ENCODE measurements at places on chromosomes 16 and 17.

DNA sequence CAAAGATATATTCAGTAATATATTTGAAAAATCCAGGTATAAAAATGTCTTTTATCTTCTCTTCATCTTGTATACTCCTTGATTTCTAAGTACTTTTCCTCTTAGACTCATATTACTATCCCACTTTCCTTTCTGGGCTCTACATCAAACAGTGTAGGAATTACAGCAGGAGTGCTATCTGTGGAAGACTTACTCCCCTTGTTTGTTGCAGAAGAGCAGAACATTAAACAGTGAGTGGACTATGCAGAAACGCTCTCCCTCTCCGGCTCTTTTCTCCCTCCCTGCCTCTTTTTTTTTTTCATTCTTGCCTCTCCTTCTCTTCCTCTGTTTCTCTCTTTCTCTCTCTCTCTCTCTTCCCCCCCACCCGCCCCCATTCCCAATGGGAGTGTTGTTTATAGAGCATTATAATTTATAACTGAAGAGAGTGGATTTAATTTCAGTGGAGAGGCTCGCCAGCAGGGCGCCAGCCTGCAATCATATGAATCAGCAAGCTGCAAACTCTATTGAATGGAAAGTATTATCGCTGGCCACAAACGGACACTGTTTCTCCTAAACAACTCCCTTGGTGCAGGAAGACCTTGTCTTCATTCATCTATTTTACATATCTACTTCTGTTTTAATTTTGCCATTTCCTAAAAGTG is 242.3 kb upstream of the TBX2 start:
- no peak for DNase-seq

DNA sequence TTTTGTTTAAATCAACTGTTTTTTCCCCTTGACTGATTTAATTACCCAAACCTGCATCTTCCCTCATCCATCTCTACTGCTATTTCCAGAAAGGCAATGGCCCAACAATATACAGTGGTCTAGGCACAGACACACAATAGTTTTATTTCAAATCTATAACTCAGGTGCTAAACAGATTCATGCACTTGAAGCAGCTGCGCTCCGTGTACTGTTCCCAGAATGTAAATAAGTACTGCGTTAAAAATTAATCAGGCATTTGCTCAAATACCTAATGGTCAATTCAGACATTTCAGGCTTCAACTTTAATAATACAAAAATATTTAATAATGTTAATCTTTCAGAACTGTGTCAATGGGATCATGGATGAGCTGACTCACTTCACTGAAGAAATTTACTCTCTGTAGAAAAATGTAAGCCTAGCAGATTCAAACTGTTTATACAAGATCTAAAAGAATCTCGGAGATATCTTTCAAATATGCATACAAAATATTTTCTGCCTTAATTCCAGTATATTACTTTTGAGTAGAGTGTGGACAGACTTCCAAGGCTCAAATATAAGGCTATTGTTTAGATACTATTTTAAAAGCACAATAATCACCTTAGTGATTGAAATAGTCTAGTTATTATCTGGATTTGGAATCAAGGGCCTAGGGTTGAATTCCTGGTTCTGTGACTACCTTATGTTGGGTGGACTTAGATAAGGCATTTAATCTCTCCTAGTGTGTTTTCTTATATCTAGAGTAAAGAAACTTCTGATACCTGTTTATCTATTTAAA is 97.4 kb upstream of the PSMD7 start:
- DNase-seq: no peak

DNA sequence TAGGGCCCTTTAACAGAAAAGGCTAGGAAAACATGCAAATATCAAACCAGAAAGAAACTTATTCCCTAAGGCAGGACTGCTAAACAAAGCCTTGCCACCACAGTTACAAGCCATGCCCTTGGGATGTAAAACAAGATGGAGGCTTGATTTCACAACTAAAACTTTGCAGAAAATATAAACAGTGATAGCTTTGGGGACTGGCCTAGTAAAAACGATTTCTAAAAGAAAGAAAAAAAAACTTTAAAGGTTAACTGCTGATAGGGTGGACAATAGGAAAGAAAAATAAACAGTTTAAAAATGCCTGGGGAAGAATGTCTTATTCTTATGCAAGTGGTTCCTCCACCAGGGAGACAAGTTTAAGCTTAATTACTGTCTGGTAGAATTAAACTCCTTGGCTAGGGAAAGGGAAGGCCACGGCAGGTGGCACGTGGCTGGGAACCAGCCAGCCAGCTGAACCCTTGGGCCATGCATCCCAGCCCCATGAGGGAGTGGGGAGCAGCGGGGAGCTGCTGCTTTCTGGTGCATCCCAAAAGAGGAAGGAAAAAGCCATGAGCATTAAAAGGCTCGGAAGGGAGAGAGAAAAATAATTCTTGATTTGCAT is 10.7 kb upstream of the TMC5 start:
- DNase-seq: no peak

- DNase-seq: no peak
Observed at GRCh38 chr17:2377659-2378058, 23.2 kb downstream of the MNT start.

DNA sequence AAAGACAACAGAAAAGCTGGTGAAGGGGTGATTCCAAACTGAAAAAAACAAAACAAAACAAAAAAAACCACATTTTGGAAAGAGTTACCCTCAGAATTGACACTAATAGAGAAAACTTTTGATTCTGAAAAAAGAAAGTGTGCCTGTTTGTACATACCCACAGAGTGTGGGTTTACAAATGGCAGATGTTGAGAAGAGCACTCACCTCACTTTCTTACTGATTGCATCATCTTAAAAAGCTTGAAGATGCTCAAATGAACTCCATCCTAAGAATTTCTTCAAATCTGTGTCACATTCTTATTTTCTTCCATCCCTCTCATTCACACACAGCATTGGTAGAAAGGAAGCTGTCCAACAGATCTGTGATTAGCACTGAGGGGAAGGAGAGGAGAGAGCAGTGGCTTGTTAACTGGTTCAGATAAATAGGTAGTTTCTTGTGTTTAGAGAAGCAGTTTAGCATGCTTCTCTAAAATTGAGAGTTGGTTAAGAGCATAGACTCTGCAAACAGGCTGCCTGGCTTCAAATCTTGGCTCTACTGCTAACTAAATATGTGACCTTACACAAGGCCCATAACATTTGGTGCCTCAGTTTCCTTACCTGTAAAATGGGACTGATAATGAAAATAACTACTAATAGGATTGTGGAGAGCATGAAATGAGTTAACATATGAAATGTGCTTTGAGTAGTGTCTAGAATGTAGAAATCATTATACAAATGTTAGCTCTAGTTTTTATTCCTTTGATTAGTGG is 6.9 kb downstream of the GNAO1 start:
- no peak for DNase-seq

DNA sequence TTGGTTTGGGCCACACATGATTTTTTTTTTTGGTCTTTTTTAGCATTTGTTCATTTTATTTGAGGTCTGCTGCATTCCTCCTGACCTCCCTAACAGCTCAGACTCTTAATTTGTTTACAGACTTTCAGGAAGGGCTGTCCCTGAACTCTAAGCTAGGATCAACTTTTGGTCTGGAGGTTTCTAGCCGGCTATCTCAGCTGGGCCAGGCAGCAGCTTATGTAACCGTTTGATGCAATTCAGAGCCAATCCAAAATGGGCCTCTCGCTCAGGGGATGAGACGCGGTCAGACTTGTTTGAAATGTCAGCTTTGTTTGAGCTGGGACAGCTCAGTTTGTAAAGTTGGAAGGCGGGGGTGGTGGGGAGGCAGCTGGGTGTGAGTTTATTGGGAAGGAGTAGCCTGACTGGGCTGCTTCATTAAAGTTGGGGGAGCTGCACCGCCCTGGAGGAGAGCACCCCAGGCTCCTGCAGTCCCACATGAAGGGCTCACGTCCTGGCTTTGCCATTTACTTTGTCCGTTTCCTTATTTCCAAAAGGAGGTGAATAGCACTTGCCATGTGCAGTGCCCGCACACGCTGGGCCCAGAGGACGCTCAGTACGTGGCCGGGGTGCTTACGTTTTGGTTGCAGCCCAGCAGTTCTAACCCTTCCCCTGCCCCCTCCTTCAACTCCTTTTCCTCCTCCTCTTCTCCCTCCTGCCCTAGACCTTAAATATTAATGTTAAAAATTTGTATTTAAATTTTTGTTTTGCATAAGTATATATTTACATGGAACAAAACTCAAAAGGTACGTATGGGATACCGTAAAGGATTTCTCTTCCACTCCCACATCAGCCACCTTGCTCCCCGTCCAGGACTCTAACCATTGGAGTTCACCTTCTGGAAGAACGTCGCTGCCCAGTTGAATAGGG is 121.2 kb downstream of the SNX29 start:
- peak; percentile 98 for DNase-seq

DNA sequence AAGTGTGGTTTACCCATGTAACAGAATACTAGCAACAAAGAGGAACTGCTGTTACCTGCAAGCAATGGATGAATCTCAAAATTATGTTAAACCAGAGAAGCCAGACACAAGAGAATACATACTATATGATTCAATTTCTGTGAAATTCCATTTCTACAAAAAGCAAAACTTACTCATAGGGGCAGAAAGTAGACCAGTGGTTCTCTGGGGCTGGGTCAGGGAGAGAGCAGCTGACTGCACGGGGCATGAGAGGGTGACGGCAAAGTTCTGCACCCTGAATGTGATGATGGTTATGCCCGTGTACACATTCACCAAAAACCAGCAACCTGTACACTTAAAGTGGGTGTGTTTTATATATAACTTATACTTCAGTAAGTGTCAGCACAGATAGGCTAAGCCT is 3.1 kb downstream of the ZNF843 start:
- no peak for DNase-seq

- no peak for DNase-seq
Observed at GRCh38 chr17:17514993-17515933, 19.1 kb upstream of the RASD1 start.

GRCh38 chr16:83356266-83356665 is 451.5 kb upstream of the HSBP1 start:
- DNase-seq: peak; percentile 56

- peak; percentile 65 for DNase-seq
Observed at GRCh38 chr17:14299280-14300141, 1.4 kb upstream of the HS3ST3B1 start.

- DNase-seq: no peak
Observed at GRCh38 chr17:57213180-57213825, 43.0 kb upstream of the MSI2 start.

- DNase-seq: peak; percentile 28
Observed at GRCh38 chr16:2386990-2387389, 42.3 kb upstream of the CCNF start.

DNA sequence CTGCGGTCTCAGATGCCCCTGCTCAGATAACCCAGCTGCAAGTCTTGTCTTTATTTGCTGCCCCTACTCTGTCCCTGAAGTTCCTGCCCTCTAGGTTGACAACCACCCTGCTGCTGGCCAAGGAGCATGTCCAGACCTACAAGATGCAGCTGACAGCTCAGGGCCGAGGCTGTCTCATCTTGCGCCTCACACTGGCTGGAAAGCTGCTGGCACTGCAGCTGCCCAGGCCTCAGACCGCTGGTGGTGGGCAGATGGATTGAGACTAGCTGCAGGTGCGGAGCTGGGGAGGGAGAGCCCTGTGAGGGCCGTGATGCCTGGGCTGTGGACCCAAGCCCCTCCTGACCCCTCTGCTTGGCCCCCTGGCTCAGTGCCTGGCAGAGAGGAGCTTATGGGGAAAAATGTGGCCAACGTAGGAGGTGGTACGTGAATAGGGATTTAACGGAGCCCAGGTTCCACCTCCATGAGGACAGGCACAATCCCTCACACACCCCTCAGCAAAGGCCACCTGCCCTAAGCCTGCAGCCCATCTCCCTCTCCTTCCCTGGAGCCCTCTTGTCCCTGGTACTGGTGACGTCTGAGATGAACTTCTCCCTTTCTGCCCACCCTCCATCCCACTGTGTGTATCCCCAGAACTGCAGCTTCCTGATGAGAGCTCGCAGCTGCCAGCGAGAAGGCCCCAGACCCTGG is 8.3 kb upstream of the GALK1 start:
- no peak for DNase-seq

DNA sequence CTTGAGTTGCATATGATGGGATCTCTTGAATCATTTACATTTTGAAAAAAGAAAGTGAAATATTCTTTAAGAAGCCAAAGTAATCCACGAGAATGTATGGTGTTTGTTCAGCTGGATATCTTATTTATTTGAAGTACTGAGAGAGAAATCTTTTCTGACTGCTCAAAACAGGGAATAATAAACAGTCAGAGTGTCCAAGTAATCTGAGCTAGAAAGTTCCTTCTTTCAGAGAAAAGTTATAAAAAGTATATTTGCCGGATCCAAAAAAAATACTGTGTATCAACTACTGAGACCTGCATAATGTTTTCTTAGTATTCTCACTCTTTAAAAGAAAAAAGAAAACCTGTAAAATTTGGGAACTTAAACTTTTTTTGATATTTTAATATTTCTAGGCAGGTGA is 350.8 kb downstream of the WWOX start:
- DNase-seq: no peak

GRCh38 chr17:7107012-7107754 is 7.4 kb downstream of the ASGR2 start:
- DNase-seq: no peak

DNA sequence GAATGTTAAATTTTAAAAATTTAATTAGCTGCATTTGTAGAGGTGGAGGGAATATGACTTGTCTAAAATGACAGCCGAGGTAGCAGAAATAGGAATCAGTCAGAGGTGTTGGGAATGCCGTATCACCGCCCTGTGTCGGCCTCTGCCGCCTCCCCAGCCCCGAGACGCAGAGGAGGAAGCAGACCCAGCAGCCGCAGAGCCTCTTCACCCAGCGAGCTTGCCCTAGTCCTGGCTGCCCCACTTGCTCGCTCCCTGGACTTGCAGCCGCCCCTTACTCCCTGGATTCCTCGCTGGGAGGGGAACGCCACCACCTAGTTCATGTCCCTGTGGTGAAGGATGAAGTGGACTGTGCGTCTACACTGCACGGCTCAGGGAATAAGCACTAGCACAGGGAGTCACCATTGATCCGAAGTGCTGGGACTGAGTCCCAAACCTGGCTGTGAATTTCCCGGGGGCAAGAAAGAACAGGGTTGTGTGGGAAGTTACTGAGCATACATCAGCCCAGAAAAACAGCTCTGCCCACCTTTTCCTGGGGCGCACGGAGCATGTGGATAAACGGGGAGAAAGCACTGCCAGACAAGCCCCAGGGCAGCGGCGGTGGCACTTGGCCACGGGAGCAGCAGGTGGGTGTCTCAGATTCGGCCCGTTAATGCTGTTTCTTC is 76.8 kb downstream of the RPTOR start:
- no peak for DNase-seq

GRCh38 chr16:23499801-23500200 is 10.5 kb downstream of the GGA2 start:
- DNase-seq: no peak

GRCh38 chr17:28541439-28541838 is 11.0 kb downstream of the UNC119 start:
- no peak for DNase-seq

- peak; percentile 78 for DNase-seq
Observed at GRCh38 chr17:80082403-80083135, 18.8 kb upstream of the GAA start.

All from HepG2 (cell line).